ENCODE measurements at places on chromosomes 1 and 21.
A peak's percentile ranks its signal among the peaks of the same experiment; 100 is the strongest.

GRCh38 chr1:40653851-40654537 lies 11.5 kb downstream of the RIMS3 start:
- no peak for DNase-seq

DNA sequence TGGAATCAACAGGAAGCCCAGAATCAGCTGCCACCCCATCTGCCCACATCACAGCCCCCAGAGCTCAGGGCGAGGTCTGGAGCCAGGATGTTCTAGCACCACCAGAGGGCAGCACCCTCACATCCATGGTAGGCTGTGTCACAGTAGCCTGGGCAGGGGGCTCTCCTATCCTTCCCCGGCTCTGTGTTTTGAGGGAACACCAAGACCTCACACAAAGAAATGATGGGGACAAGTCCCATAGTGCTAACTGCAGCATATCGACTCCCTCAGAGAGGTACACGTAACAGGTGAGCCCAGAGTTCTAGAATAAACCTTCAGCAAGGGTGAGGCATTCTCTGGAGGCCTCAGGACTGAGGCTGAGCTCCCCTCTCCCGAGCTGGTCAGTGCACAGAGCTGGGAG lies 2.3 kb upstream of the KCNC4 start:
- DNase-seq: peak; percentile 86

DNA sequence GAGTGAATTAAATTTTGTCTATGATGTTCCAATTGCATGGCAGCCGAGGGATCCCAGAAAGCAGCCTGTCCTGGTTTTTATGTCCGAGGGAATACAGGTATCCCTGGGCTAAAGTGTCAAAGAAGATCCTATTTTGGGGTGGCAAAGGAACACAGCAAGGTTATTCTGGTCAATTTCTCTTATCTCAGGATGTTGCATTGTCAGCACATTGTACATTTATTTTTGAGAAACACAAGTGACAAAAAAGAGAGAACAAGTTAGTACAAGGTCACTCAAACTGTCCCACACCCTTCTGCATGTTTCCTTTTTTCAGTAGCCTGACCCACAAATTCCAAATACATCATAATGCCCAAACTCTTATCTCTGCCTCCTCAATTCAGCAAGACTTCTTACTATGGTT lies 17.7 kb downstream of the RGS18 start:
- DNase-seq: no peak

GRCh38 chr1:21926065-21926464 lies 11.0 kb downstream of the HSPG2 start:
- DNase-seq: no peak

- DNase-seq: no peak
Observed at GRCh38 chr1:160307118-160307791, 22.3 kb upstream of the PEX19 start.

- DNase-seq: no peak
Observed at GRCh38 chr1:86705665-86705985, 1.2 kb downstream of the SH3GLB1 start.

- no peak for DNase-seq
Observed at GRCh38 chr1:113980110-113980509, 836 bp downstream of the OLFML3 start.

DNA sequence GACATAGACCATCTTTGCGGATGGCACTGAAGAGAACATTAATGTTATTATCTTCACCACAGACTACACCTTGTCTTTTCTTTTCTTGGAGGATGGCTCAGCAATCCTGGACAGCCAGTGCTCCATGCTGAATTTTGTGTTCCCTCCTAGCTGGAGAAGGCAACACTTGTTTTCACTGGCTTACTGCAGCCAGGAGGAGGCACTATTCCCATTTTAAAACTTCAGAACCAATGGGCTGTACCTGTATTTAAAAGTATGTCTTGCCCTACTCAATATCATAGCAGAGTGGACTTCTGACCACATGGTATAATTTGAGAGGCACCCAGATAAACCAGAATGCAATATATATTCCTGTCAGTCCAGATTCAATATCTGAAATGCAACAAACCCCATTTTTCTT lies 53.3 kb upstream of the POGK start:
- DNase-seq: no peak

DNA sequence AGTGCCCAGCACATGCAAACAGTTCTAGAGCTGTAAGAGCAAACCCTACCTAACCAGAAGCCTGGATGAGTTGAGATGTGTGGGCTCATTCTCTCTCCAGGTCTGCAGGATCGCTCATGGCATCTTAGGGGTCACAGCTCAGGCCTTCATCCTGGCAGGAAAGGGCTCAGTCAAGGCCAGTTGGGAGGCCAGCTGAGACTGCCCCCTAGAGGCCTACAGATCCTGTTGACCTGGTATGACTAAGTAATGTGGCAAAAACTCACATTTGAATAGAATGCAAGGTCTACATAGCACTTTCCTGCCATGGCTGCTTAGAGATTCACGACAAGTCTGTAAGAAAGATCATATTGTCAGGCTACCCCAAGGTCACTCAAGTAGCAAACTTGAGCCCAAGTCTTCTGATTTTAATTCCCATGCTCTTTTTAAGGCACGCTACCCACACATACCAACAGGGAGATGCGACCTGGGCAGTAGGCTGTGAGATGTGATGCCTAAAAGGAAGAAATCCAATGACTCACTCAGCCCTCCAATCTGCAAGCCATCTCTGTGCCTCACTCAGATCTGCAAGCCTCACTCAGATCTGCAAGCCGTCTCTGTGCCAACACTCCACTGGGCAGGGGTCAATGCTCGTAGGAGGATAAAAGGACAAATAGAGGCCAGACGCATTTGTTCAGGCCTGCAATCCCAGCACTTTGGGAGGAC lies 5.1 kb upstream of the CAPN8 start:
- DNase-seq: peak; percentile 31

DNA sequence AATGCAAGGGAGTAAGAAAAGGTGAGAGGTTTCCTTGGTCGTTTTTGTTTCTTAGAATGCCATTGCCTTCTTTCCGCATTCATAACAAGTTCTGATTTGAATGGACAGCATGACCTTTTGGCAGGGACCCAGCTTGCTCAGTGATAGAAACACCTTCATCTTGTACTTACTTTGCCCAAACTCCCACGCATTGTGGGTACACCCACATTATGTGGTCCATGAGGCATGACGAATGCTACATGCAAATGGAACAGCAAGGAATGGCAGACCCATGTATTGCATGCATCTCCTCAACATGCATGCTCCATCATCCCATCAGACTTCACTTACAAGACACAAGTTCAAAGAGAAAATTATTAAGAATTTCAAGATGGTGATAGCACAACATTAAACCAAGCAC lies 102.8 kb downstream of the CDC7 start:
- DNase-seq: no peak

- no peak for DNase-seq
Observed at GRCh38 chr1:32494196-32494595, 29.3 kb downstream of the ZBTB8B start.

DNA sequence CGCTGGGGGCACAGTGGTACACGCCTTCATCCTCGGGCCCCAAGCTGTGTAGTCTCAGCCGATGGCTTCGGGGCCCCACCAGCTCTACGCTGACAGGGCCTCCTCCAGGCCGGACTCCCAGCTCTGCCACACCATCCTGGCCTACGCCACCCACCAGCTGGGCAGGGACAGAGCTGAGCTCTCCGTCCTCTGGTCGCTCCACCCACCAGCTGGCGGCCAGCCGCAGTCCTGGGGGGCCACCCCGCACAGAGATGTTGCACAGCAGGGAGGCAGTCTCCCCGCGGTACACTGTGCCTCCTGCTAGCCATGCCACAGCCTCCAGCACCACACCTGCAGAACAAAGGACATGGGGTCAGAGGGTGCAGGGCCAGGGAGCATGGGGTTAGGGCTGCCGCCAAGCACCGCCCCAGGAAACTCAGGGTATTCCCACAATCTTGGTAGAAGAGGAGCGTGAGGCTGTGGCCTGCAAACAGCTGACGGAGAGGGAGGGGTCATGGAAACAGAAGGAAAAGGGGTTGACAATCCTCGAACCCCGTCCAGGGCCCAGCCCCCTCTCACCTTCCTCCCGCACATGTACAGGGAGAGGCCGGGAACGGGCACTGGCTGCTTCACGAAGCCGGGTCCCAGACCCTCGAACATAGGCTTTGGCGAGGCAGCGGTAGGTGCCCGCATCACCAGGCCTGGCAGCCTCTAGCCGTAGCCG lies 5.9 kb downstream of the IGSF8 start:
- no peak for DNase-seq

DNA sequence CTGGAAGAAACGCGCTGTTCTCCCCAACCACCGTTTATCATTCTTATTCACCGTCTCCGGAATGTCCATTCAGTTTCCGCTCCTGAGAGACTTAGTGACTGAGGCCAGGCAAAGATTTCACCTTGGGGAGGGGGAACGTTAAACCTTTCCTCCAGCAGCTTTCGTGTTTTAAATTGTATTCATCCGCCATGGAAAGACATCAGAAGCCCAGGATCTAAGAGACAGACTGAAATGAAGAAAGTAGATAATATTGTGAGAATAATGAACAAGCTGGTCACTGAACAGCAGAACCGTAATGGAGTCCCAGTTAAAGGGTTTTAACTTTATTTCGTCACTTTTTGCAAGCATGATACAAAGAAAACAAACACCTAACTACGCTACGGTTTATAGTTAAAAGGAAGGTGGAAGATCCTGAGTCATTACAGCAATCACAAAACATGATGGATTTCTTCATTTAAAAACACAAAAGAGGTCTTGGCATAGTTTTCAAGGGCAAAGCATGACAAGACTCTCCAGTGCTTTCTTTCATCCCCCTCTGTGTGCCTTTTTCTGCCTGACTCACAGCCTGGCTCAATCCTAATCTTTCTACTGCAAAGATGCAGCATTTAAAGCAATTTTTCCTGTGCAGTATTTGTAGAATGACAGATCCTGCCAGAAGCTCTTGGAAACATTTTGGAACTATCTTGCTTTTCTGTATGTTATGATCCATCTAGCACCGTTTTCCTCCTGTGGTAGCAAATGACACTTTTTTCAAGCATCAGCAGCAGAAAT lies 722 bp upstream of the SLC19A2 start:
- DNase-seq: no peak

DNA sequence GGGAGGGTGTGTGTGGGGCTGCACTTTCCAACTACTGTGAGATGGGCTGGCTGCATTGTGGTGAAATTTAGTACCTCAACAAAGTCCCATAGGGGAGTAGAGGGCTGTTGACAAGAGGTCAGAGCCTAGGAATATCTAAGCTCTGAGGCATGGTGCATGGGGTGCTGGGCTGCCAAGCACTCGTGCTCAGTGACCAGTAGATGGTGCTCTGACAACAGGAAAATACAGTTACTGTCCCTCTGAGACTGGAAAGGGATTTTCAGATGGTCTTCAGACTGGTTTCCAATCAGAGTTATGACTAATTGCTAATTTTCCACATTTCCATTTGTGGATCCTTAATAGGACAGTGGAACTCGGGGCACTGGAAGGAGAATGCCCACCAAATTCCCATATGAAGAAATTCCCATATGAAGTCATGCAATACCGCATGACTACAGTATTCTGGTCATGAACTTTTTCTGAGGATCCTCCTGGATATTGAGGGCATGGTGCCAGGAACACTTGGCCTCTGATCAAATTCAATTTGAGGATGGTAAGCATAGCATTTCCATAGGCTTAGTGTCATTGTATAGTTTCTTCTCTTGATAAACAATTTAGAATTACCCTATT lies 4.1 kb upstream of the CACNA1E start:
- peak; percentile 76 for DNase-seq

- no peak for DNase-seq
Observed at GRCh38 chr1:231970684-231971083, 344.1 kb downstream of the DISC1 start.

DNA sequence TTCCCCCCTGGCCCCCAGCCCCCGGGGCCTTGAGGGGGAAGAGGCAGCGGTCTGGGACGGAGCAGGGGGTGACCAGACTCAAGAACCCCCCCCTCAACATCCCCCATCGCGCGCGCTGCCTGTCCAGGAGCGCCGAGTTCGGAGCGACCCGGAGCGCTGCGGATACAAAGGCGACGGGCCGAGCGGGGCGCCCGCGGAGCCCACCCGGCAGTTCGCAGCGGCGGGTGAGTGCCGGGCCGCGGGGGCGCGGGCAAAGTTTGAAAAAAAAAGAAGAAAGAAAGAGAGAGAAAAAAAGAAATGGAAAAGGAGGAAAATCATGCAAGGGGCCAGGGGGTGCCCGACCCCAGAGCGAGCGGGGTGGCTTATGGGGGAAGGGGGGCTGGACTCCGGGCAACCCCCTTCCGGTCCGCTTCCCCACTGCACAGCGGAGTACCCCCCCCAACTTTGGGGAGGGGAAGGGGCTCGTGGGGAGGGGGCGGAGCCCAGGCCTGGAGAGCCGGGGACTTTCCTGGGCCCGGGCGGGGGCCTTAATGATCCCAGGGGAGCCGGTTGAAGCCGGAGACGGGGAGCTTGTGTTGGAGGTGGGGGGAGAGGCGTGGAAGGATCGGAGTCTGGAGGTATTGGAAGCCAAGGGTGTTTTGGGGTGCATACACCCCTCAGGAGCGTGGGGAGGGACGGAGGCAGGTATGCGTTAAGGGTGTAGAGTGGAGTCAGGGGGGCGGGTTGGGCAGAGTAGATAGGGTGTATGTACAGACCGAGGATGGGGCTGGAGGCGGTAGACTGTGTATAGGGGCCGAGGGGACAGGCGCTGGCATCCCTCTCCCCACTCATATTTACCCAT lies 502 bp downstream of the VANGL2 start:
- DNase-seq: peak; percentile 62

- DNase-seq: no peak
Observed at GRCh38 chr1:42359466-42359865, 21.1 kb upstream of the RIMKLA start.

GRCh38 chr1:91948097-91948496 lies 1.1 kb upstream of the BRDT start:
- DNase-seq: no peak

GRCh38 chr1:25611843-25612242 lies 4.7 kb upstream of the MAN1C1 start:
- no peak for DNase-seq

- DNase-seq: no peak
Observed at GRCh38 chr1:55146781-55147180, 68.4 kb downstream of the USP24 start.

GRCh38 chr1:47184822-47185677 lies 4.8 kb downstream of the PDZK1IP1 start:
- DNase-seq: no peak

DNA sequence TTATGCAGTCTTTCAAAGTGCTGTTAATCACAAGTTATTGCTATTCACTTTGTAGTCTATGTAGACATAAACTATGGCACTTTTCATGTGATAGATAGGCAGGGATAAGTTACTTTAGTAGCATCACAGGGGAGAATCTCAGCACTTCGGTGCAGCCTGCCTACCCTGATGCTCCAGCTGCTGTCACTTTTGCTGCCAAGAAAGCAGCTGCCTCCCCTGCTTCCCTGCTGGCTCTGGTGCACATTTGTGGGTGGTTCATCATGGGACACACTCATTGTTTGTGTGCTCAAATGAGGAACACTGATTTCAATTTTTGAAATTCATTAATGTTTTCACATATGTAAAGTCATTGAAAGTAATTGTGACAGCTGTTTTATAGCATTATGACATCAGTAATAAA lies 272.6 kb downstream of the S1PR1 start:
- no peak for DNase-seq

GRCh38 chr1:161193561-161194235 lies 5.2 kb downstream of the ADAMTS4 start:
- no peak for DNase-seq

- peak; percentile 12 for DNase-seq
Observed at GRCh38 chr1:215606564-215607168, 39.6 kb downstream of the KCTD3 start.

GRCh38 chr1:209823143-209824041 lies 4.4 kb upstream of the UTP25 start:
- DNase-seq: peak; percentile 43
